ENCODE measurements at places on chromosomes 1 and 21.

GRCh38 chr1:177620636-177621190, 349.1 kb downstream of the SEC16B start:
- no peak for DNase-seq
- no peak overlapping the region for H3K4me3 ChIP-seq
- no peaks in the 10 kb centered on the region for H3K27me3 ChIP-seq
- no peaks in the 10 kb centered on the region for H3K4me1 ChIP-seq

GRCh38 chr21:40146216-40146837, 279.1 kb downstream of the PCP4 start:
- H3K27me3 ChIP-seq: no peaks in the 10 kb centered on the region
- DNase-seq: no peak
- H3K27ac ChIP-seq: no peak overlapping the region

GRCh38 chr1:28193701-28194161, 17.2 kb upstream of the PTAFR start:
- H3K27me3 ChIP-seq: no peaks in the 10 kb centered on the region
- H3K4me1 ChIP-seq: peaks cover 10% of the 10 kb centered on the region
- peak; percentile 49 for DNase-seq
- H3K36me3 ChIP-seq: peaks cover 4% of the 10 kb centered on the region
- H3K27ac ChIP-seq: no peak overlapping the region

DNA sequence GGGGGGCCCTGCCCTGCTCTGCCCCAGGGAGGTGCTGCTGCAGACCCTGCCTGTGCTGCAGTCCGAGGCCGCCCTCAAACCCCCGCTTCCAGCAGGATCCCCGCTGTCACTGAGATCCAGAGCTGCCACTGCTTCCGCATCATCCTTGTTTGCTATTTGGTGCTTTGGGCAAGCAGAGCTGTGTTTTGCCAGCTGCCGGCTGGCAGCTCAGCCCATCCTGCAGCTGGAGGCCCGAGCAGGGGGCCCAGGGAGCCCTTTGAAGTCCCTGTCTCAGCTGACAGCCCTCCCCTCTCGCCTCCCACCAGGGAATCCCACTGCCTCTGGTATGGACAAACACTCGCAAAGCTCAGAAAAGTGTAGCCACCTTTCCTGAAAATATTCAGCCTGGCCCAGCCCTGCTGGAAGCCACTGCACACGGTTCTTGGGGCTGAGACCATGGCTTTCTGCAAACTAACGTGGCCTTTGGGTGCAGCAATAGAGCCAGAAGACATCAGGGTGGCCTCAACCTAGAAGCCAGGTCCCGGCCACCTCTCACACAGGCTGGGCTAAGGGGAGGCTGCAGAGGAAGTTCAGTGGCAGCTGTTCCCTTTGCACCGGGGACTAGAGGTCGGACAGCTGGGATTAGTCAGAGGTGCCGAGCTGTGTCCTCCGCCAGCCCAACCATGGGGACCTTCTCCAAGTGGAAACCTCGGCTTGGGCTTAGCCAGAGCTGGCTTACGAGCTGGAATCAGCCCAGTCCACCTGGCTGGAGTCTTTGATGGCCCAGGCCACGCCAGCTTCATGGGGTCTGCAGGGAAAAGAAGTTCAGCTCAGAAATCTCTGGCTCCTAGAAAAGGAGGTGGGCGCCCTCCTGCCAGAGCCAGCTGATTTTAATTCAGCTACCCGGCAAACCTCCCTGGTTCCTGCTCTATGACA, 107.1 kb downstream of the SPSB1 start:
- H3K27me3 ChIP-seq: no peaks in the 10 kb centered on the region
- peak overlapping the region; percentile 51 for H3K27ac ChIP-seq
- no peak overlapping the region for H3K4me3 ChIP-seq
- peaks cover 20% of the 10 kb centered on the region for H3K4me1 ChIP-seq

GRCh38 chr1:10866321-10867093, 70.1 kb upstream of the CASZ1 start:
- no peak overlapping the region for H3K27ac ChIP-seq
- peak; percentile 52 for DNase-seq
- peaks cover 29% of the 10 kb centered on the region for H3K27me3 ChIP-seq
- H3K4me3 ChIP-seq: peak overlapping the region; percentile 32
- H3K36me3 ChIP-seq: no peaks in the 10 kb centered on the region
- H3K4me1 ChIP-seq: peaks cover 11% of the 10 kb centered on the region

DNA sequence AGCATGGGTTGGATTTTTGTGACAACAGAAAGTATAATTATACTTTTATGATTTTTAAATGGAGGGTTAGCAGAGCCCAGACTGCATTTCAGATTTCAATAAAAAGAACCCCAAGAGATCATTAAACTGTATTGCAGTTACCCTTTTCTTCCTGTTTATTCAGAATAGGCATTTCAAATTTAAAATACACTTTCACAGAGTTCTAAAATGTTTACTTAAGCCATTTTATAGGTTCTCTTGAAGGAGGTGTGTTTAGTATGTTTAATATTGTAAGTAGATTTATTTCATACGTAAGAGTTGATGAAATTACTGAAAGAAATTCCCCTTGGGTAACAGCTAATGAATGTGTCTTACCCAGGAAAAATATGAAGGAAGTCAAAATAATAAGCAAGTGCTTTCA, 17.4 kb downstream of the UAP1 start:
- H3K27ac ChIP-seq: no peak overlapping the region
- no peak for DNase-seq
- H3K27me3 ChIP-seq: no peaks in the 10 kb centered on the region
- H3K4me3 ChIP-seq: no peak overlapping the region

GRCh38 chr1:89259283-89259971, 13.2 kb downstream of the GBP5 start:
- peaks cover 20% of the 10 kb centered on the region for H3K4me1 ChIP-seq
- no peaks in the 10 kb centered on the region for H3K27me3 ChIP-seq
- peak; percentile 49 for DNase-seq
- no peaks in the 10 kb centered on the region for H3K36me3 ChIP-seq
- H3K4me3 ChIP-seq: no peak overlapping the region

DNA sequence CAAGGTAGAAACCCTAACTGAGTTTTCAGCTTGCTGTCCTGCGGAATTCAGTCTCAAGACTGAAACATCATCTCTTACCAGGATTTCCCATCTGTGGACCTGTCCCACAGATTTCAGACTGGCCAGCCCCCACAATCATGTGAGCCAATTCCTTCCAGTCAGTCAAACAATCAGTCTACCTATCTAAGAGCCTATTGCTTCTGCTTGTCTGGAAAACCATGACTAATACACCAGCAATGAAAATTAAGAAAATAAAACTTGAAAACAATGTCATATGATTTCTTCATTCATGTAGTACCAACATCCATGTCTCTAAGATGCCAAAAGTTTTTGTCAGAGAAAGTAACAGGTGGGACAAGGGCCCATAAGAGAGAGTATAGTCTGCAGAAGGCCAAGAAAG, 57.6 kb upstream of the CRB1 start:
- no peaks in the 10 kb centered on the region for H3K36me3 ChIP-seq
- H3K4me3 ChIP-seq: no peak overlapping the region

GRCh38 chr1:241603731-241604245, 36.4 kb downstream of the CHML start:
- no peak overlapping the region for H3K4me3 ChIP-seq
- H3K4me1 ChIP-seq: no peaks in the 10 kb centered on the region
- H3K36me3 ChIP-seq: no peaks in the 10 kb centered on the region
- DNase-seq: no peak

GRCh38 chr1:48725341-48726046, 51.2 kb downstream of the BEND5 start:
- no peaks in the 10 kb centered on the region for H3K36me3 ChIP-seq
- H3K4me1 ChIP-seq: no peaks in the 10 kb centered on the region
- no peaks in the 10 kb centered on the region for H3K27me3 ChIP-seq
- H3K4me3 ChIP-seq: no peak overlapping the region
- no peak overlapping the region for H3K27ac ChIP-seq

- no peaks in the 10 kb centered on the region for H3K4me1 ChIP-seq
- peaks cover 95% of the 10 kb centered on the region for H3K36me3 ChIP-seq
- H3K27ac ChIP-seq: no peak overlapping the region
- DNase-seq: no peak
- no peak overlapping the region for H3K4me3 ChIP-seq
These were observed 8.7 kb upstream of the HAX1 start for GRCh38 chr1:154263465-154264332.

DNA sequence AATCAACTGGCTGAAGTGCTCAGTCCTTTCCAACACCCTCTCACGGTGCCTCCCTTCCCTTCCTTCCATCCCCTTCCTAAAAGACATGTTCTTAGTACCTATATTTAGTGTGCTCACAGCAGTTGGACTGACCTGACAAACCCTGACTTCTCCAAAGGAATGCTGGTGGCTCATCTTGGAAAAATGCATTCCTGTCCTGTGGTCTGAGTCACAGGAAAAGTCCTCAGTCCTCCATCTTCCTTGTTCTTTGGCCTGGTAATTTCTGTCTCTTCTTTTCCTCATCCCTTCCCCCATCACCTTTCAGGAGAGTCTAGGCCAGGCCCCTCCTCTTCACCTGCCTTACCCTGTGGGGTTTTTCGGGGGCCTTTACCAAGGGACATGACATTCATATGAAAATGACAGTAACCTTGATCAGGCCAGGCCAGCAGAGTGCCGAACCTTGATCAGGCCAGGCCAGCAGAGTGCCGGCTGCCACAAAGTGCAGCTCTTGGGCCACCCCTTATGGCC, 7.2 kb downstream of the ATP1B1 start:
- peaks cover 24% of the 10 kb centered on the region for H3K36me3 ChIP-seq
- no peaks in the 10 kb centered on the region for H3K27me3 ChIP-seq
- no peak for DNase-seq
- H3K4me3 ChIP-seq: no peak overlapping the region
- no peak overlapping the region for H3K27ac ChIP-seq

GRCh38 chr1:30399026-30399425, 324.4 kb downstream of the MATN1 start:
- DNase-seq: peak; percentile 32
- H3K4me1 ChIP-seq: no peaks in the 10 kb centered on the region
- peaks cover 4% of the 10 kb centered on the region for H3K27me3 ChIP-seq
- no peak overlapping the region for H3K4me3 ChIP-seq
- no peaks in the 10 kb centered on the region for H3K36me3 ChIP-seq

GRCh38 chr1:10674700-10675609, 121.5 kb downstream of the CASZ1 start:
- peaks cover 50% of the 10 kb centered on the region for H3K4me1 ChIP-seq
- DNase-seq: no peak
- H3K36me3 ChIP-seq: no peaks in the 10 kb centered on the region
- peak overlapping the region; percentile 55 for H3K27ac ChIP-seq
- no peak overlapping the region for H3K4me3 ChIP-seq
- no peaks in the 10 kb centered on the region for H3K27me3 ChIP-seq
